ENCODE measurements at places on chromosomes 16 and 17.

DNA sequence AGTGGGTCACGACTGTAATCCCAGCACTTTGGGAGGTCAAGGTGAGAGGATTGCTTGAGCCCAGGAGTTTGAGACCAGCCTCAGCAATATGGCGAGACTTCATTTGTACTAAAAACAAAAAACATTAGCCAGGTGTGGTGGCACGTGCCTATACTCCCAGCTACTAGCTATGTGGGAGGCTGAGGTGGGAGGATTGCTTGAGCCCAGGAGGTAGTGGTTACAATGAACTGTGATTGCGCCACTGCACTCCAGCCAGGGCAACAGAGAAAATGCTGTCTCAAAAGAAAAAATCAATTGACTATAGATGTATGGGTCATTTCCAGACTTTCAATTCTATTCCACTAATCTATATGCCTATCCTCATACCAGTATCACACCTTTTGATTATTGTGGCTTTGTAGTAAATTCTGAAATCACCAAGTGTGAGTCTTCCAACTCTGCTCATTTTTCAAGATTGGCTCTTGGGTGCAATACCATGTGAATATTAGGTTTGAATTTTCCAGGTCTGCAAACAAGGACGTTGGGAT is 27.2 kb upstream of the CEP20 start:
- DNase-seq = no peak

- DNase-seq = no peak
Measured at GRCh38 chr16:15594711-15595320, 48.1 kb downstream of the MARF1 start.

DNA sequence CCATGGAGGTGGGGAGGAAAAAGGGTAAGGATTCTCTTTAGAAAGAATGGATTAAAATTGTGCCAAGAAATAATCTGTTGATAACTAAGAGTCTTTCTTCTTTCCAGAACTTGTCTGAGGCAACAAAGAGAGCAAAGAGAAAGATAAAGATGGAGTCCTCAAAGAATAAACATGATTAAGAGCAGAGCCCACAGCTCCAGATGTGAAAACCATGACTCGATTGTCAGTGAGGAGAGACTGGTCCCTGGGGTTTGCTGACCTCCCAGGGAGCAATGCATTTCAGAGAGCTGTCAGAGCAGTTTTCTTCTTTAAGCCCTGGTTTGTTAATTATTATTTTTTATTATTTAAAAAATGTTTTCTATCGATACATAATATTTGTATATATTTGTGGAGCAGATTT is 74.6 kb downstream of the TMEM100 start:
- no peak for DNase-seq

- no peak for DNase-seq
Measured at GRCh38 chr17:42901535-42902229, 1.1 kb downstream of the G6PC1 start.

- DNase-seq = no peak
Measured at GRCh38 chr16:2795395-2796143, 2.7 kb upstream of the PRSS41 start.

- DNase-seq = no peak
Measured at GRCh38 chr16:56974549-56975300, 13.0 kb downstream of the CETP start.

- DNase-seq = no peak
Measured at GRCh38 chr16:11736903-11737302, 5.8 kb downstream of the TXNDC11 start.

- peak; percentile 91 for DNase-seq
Measured at GRCh38 chr16:54930005-54930868, at the start of gene IRX5. Gene IRX5, plus strand, starts transcription at chr16:54930865. Its CDS starts 334 bp downstream, at chr16:54931199.

GRCh38 chr17:68297195-68297594 is 5.9 kb downstream of the ARSG start:
- no peak for DNase-seq

Measured in HT-29 (cell line).